ENCODE measurements at places on chromosomes 12 and 14.

- DNase-seq: no peak
These were observed 54.7 kb downstream of the DYNC1H1 start for GRCh38 chr14:102019006-102019540.

DNA sequence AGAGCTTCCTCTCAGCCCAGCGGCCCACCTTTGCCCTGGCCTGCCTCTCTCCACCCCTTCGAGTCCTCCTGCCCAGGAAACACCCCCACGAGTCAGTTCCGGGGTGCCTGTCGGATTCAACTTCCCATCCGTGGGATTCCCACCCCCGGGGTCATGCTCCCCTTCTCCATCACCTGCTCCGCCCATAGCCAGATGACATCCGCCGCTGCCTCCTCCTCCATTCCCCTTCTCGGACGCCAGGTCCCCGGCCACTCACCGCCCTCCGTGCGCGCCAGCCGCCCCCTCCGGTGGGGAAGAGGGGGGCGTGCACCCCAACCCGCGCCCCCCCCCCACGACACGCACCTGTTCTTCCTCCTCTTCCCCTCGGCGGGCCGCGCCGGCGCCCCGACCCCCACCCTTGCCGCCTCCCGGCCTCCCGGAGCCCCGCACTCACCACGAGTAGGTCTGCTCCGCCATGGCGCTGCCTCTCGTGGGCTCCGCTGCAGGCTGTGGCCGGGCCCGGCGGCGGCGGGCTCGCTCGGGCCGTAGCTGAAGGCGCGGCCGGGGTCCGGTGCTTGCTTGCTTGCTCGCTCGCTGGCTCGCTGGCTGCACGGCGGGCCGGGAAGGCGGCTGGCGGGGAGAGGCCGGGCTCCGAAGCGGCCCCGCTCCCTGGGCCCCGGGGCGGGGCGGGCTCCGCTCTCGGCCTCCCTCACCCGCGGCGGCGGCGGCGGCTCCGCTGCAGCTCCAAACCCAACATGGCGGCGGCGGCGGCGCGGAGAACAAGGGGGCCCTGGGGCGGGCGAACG, 554 bp downstream of the SPPL3 start:
- DNase-seq: peak; percentile 63

- no peak for DNase-seq
These were observed 624 bp upstream of the PWP1 start for GRCh38 chr12:107684990-107685359.

GRCh38 chr12:70260646-70261045, 17.4 kb downstream of the CNOT2 start:
- DNase-seq: no peak

DNA sequence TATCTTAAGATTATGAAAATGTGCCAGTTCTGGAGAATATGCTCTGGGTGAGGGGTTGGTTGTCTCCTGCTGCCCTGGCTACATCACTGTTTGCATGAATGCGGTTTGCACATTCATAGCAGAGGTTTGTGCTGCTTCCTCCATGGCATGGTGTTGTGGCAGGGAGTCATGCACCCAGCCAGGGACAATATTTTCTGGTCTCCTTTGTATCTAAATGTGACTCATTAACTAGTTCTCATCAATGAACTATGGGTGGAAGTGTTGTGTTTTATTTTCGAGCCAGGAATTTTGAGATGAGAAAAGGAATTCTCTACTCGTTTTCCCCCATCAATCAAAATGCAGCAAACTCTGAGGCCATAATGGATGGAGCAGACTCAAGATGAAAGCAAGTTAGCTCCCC, 527.3 kb downstream of the SNAPC1 start:
- DNase-seq: no peak

DNA sequence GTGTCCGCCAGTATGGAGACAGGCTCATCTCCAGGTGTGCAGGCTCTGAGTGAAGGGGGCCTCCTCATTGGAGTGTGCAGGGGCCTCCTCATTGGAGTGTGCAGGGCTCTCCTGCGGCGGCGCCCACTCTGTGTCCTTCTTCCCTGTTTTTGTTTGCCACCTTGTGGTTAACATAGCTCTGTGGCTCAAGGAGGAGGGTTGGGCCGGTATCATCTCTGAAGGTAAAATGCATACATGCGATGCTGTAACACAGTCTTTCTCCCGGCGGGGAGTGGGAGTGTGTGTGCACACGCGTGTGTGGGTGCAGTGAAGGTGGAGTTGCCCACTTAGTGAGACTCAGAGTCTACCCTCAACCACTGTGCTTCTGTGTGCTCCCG, 429.4 kb downstream of the ZFP36L1 start:
- no peak for DNase-seq

DNA sequence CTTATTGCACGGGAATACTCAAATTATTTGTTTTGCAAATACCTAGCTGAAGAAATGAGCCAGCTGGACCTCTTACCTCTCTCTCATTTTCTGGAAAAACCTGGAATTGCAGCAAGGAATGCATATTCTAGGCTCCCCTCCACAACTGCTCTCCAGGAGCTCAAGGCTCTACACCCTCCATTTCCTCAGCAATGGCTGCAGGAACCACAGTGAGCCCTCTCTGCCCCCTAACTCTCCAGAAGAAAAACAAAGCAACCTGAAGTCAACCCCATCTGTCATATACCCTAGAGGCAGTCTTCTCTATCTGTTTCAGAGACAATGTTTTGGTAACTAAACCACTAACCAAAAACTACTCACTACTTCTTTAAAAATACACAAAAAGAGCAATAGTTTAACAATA, 221.6 kb downstream of the SLC25A21 start:
- no peak for DNase-seq

- DNase-seq: no peak
These were observed 24.0 kb downstream of the KLRK1 start for GRCh38 chr12:10365696-10366405.

DNA sequence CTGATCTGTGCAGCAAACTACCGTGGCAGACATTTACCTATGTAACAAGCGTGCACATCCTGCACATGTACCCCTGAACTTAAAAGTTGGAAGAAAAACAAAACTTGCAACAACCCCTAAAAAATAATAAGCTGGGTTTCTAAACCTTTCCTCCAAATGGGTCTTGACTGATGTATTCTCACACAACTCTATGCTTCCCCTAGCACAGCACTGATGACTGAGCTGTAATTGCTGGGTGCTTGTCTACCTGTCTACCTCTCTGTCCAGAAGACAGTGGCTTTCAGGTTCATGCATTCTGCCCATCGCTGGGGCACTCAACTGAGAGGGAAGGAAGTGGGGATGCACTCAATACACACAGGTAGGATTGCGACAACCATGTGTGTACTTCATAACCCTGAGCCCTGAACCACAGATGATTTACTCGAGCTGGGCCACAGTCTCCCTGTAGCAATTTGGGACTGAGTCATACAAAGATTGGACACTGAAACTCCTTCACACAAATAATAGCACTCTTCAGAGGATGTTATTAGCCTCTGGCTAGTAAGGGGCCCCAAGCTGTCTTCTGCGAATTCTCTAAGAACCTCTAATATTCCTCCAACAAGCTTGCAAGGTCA, 44.8 kb upstream of the TMPO start:
- no peak for DNase-seq

DNA sequence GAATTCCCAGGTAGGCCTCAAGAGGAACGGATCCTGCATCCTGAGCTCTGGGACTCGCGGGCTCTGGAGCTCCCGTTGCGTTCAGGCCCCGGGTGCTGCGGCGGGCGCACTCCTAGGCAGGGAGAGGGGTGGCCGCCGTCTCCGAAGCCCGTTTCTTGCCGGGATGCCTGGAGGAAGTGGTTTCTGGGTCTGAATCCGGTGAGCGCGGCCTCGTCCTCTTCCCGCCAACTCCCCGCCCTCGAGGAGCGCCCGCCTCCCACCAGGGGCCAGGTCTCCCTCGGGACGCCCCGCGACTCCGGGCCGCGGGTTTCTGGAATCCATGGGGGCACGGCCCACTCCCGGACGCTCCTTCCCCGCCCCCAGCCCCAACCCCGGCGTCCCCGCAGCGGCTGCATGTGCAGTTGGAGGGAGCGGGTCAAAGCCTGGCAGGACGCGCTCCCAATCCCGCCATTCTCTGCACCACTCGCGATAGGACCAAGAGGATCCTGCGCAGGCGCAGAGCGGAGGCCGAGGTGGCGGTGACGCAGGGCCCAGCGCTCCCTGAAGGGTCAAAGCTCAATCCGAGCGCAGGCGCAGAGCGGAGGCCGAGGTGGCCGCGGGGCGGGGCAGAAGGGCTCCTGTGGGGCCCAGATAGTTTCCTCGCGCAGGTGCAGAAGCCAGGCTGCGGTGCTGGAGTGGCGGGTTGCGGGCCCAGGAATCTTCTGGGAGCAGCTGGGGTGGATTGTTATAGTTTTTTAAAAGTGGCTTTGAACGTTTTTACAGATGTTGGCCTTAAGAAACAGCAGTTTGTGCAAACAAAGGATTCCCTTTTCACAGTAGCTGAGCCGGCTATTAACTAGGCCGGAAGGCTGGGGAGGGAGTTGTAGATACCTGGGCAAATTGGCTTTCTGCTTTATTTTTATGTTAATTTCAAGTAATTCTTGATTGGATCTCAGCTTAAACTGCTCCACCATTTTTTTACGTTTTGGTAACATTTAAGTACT, 796.4 kb downstream of the AACS start:
- DNase-seq: no peak

DNA sequence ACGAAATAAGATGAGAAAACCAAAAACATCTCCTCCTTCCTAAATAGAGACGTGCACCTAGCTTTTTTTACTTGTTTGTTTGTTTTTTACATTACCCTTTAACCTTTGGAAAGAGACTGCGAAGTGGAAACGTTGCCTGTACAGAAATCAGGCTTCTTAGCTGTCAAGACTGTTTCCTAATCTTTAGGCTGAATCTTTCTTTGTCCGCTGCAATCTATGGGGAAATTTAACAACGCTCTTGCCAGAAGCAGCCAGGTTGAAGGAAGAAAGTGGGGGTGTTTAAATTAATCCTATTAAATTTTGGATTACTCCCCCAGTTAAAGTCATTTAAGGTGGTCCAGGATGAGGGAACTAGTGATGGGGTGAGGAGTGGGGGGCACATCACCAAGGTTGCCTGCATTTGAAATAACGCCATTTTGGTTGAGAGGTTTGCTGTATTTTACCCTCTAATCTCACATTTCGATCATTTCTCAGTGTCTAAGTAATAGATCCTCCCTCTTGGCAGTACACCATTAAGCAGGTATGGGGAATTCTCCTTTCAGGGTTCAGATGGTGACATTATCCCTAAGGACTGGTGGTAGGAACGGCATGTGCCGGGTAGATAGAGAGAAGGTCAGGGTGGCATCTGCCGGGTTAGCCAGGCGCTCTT, 2.6 kb downstream of the FLRT2 start:
- no peak for DNase-seq

- no peak for DNase-seq
These were observed 394.4 kb upstream of the STXBP6 start for GRCh38 chr14:25444381-25444780.

DNA sequence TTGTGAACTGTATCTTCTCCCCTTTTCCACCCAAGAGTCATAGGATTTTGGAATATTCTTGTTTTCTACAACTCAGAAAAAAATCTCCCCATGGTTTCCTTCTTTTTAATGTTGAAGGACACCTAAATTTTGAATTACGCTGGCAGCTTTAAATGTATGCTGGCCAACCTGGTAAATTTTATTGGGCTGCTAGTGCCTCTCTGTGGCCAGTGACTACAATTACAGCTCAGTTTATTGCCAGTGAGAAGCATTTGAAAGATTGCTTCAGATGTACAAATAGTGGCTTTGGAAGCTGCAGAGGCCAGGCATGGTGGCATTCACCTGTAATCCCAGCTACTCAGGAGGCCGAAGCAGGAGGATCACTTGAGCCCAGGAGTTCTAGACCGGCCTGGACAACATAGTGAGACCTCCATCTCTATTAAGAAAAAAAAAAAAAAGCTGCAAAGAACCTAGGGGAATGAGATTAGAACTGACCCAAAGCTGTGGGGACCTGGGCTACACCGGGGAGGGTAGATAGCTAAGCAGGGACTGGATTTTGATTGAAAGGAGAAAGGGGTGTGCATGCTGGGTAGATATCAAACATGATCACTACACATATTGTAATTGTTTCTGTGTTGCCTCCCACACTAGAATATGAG, 7.6 kb upstream of the RAB21 start:
- DNase-seq: peak; percentile 26

GRCh38 chr14:92649934-92650545, 98.4 kb downstream of the LGMN start:
- no peak for DNase-seq

DNA sequence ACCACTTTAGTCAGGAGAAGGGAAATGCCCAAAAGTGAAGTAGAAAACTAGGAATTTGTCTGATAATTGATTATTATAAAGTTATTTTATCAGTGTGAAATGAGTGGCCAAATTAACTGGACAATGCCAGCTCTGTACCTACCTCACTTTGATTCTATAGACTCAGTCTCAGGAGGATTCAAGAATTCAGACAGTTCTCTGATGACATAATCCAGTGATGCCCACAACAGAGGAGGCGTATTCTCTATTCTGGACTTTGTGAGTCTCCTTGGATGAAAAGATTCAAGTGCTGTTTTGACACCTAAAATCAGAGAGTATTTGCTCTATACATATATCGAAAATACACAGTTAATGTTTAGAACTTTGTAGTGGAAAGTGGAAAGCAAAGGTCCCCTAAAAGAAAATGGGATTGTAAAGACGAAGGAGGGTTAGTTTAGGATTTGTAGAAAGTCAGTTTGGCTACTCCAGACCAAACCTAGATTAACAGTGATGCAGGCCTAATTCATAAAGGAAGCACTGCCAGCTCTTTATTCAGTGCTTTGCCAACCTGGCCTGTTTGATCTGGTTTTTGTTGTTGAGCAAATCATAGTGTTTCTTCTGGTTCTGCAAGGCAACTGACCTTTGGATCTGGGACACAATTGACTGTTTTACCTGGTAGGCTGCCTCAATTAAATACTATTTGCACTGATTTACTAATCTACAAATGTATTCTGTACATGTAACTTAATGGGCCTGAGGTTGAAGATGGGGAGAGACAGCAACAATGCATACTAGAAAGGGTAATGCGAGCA, 67.4 kb downstream of the DAD1 start:
- no peak for DNase-seq

GRCh38 chr12:3537719-3538465, 46.9 kb downstream of the PRMT8 start:
- no peak for DNase-seq

DNA sequence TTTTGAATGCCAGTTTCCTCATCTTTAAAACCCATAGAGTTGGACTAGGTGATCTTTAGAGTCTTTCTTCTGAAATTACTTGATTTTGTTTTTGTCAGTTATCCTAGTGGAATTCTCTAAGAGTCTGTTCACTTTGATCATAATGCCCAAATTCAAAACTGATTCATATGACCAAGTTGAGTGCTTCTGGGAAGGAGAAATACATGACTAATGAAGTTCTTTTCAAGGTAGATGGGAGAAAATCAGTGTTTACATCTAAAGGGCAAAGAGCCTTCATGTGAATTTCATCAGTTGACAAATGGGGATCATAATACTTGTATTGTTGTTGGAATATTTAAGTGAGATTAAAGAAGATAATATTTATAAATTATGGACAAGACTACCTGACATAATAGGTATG, 53.2 kb downstream of the ERC1 start:
- DNase-seq: no peak

All from T follicular helper cell (primary cell).